Left ventricle myocardium superior (tissue), 1 donor: ENCODE measurements at places on chromosomes 11 and 22. TPM values are rescaled to one million over a fixed set of nuclear protein-coding genes. Genes with fewer than 3 reads are reported as not detected.

- DNase-seq: peak; percentile 71
These were observed 103.5 kb upstream of the CADM1 start for GRCh38 chr11:115607621-115608221.

DNA sequence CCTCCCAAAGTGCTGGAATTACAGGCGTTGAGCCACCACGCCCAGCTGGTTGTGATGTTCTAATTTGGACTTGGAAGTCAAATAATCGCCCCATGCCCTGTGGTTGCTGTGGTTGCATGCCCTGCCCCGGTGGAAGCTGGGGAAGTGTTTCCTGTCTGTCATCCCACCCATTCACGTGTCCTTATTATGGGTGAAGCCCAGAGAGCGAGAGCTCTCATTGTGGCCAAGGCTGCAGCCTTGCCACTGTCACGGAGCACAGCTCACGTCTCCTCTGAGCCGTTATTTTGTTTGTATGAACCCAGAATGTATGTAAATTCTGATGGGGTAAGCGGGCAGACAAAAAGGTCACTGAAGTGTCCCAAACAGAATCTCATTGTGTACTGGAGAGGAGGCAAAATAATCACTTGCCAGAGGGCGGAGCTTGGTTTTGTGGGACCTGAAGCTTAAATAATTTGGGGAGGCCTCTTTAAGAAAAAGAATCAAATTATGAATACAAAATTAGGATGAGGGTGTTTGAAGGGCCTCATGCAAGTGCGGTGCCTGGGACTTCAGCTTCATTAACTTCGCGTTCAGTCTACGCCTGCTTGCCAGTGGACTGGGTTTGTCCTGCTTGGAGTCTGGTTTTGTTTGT lies 25.8 kb upstream of the TREH start:
- DNase-seq: no peak

DNA sequence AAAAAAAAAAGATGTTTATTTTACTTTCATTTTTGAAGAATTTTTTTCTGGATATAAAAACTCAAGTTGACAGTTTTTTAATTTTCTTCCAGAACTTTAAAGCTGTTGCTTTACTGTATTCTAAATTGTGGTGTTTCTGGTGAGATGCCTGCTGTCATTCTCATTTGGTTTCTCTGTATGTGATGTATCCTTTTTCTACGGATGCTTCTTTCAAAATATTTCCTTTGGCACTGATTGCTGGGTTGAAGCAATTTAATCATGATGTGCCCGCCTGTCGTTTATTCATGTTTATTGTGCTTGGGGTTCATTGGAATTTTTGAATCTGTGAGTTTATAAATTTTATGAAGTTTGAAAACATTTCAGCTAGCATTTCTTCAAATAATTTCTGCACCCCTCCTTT lies 29.4 kb upstream of the CTSD start:
- DNase-seq: no peak

Gene PANX3
- not detected for total RNA-seq

Gene EHF
- 2.7 TPM for total RNA-seq

Gene MAJIN
- not detected for total RNA-seq

Gene ABCC8
- 2.1 TPM for total RNA-seq

GRCh38 chr11:71949034-71949433 lies 20.2 kb downstream of the RNF121 start:
- no peak for DNase-seq

DNA sequence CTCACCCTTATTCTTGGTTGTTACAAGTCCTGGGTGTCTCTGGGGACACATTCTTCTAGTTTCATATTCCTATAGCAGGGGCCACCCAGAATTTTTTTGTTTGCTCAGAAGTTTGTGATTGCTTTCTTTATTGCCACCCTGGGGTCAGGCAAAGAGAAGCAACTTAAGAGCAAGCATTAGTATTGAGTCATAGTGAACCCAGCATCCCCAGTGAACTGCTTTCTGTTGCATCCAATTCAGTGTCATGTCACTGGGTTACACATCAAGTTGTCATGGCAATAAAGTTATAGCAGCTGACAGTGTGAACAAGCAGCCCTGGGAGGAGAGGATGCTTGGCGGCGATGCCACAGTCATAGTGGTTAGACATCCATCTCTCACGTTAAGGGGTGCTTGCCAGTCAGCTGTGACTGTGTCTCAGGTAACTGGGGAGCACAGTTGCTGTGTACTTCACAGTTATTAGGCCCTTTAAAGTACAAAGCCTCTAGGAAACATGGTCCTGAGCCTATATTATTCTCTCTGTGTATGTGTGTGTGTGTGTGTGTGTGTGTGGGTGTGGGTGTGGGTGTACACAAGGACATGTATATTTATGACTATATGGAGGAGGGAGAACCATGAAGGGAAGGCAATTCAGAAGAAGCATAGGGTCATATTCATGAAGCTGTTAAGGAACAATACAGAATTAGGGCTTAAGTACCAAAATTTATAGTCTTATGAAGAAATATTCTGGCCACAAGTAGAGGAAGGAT lies 52.5 kb downstream of the TRIM44 start:
- DNase-seq: no peak

DNA sequence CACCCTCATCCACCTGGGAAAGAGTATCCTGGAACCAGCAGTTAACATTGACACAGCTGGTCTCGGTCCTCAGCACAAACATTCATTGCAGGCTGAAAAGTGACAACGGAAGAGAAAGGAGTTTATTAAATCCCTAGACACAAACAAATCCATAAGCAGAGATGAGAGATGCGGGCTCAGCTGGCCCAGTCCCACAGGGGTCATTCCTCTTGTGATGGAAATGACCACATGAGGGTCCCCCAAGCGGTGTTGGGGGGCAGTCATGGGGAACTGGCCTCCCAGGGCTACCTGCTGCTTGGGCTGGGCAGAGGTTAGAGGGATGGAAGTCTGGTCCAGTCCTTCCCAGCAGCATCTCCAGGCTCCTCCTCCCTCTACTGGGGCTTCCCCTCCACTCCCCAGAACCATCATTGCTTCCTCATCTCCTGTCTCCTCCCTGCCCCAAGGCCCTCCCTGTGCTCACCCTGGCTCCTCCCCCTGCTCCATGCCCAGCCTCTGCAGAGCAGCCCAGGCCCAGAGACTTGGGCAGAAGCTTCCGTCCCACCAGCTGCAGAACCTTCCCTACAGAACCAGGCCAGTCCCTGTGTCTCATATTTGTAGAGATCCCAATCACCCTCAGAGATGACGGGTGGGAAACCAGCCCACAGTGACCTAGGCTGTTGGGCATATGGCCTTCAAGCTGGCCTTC lies 5.4 kb upstream of the IGLL5 start:
- DNase-seq: no peak

DNA sequence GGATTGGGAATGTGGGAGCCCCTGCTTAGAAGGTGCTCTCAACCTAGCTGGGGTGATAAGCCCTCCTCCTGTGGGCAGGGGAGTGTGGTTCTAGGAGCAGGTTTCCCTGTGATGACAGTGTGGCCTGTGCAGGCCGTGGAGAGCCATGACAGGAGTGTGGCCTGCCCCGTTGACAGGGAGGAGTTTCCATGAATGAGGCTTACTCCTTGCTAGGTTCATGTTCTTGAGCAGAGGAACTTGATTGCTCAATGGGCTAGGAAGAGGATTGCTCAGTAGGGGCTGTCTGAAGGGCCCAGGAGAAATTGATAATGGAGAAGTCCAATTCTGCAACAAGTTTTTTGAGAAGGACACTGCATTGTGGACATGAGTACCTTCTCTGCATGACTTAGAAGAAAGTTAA lies 92.0 kb downstream of the PPP6R3 start:
- no peak for DNase-seq

DNA sequence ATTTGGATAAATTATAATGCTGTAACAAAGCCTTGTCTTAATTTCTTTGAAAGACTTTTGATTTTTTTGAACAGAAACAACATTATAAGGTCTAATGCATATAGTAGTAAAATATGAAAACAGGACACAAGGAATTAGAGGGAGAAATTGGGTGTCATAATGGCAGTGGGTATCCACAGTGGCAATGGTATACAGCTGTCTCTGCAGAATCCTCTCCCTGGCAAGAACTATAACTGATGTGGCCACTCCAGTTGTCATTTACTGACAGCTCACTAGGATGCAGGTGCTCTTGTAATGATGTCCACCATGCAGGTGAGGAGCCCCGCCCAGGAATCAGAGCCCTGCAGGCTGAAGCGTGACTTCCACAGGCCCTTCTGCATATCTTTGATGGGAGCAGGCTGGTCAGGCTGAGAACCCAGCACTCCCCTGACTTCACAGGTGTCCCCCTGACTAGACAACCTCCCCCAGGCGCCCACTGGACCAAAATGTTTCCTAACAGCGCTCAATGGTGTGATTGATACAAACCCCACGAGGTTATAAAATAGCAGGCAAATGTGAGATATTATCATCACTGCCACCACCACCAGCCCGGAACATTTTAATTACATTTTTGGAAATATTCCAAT lies 32.8 kb upstream of the SERPIND1 start:
- no peak for DNase-seq

DNA sequence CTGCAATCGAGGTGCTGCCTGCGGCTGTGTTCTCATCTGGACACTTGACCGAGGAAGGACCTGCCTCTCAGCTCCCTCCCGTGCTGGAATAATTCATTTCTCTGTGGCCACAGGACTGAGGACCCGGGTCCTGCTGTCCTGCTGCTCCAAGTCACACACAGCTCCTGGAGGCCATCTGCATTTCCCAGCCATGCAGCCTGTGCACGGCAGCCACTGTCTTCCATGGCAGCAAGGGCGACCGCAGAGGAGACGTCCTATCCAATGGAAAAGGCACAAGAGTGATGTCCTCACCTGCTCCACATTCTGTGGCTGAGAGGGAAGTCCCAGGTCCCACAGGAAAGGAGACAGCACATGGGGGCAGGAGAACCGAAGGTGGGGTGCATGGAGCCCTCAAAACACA lies 495.8 kb downstream of the BRD1 start:
- DNase-seq: no peak

Gene MRGPRE
- total RNA-seq: 0.42 TPM

GRCh38 chr11:65558002-65558929 lies at the start of gene LTBP3:
LTBP3 (minus strand) TSS chr11:65558359; CDS start chr11:65557959, 400 bp downstream.
- DNase-seq: peak; percentile 92

GRCh38 chr11:75118577-75118976 lies 21.9 kb upstream of the OR2AT4 start:
- no peak for DNase-seq

Gene CEP164
- 4.9 TPM for total RNA-seq

DNA sequence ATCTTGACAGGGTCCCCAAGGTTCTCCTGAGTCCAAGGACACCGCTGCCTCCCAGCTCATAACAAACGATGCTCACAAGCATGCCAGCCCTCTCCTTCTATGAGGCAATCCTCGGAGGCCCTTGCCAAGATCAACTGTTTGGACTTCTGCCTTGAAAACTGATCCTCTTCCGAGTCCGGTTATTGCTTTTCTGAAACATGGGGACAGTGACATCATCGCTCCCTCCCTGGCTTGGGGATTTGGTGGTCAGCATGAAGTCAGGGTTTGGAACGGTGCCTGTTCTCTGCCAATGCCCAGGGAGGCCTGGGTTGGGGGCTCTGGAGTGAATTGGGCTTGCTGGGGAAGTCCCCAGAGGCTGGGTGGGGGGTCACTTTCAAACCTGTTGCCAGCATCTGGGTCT lies 149.3 kb downstream of the FBXO7 start:
- DNase-seq: peak; percentile 65

Gene ADORA2A
- total RNA-seq: 4.1 TPM

DNA sequence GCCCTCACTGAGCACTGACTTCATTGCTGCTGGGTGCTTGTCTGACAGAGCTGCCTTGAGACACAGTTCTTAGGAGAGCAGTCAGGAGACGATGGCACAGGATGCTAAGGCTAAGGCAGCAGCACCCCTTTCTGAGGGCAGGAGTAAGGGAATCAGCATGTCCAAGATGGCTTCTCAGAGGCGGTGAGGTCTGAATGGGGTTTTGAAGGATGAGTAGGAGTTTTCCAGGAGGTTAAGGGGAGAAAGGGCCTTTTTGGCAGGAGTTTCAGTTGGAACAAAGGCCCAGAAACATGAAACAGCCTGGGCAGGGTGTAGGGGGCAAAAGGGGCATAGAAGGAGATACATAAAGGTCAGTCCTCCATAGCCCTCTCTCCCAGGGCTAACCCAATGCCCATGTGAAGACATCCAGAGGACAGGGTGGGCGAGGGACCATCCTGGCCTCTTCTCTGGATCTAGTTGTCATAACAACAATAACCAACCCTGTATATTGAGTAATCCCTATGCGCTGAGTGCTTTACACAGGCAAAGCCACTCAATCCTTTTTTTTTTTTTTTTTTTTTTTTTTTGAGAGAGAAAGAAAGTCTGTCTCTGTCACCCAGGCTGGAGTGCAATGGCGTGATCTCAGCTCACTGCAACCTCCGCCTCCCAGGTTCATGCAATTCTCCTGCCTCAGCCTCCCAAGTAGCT lies 19.0 kb downstream of the CYTH4 start:
- no peak for DNase-seq

GRCh38 chr11:101582989-101583250 lies 887 bp downstream of the TRPC6 start:
- DNase-seq: no peak

DNA sequence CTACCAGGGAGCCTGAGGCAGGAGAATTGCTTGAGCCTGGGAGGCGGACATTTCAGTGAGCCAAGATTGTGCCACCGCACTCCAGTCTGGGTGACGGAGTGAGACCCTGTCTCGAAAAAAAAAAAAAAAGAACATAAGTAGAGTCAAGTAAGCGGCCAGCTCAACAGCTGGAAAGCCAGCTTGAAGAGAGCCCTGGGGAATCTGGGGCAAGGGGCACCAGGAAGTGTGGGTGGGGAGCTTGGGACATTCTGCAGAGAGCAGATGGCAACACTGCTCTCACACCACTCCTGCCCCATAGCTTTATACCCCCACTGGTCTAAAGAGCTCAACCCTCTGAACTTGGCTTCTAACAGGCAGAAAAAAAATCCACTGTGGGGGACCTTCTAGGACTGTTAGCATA lies 505.6 kb downstream of the BUD13 start:
- DNase-seq: no peak

DNA sequence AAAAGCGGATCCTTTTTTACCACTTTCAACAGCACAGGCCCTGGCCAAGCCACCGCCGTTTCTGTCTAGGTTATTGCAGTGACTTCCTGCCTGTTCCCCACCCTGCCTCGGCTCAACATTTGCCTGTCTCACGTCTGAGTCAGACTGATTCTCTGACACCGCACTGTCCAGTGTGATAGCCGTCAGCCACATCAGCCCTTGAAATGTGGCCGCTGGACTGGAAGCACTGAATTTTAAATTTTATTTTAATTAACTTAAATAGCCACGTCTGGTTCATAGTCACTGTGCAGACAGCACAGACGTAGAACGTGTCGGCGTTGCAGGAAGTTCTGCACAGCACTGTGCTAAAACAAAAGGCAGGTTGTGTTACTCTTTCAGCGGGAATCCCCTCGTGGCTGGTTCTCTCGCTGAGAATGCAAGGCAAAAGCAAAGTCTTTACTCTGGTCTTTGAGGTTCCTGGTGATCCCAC lies 56.3 kb upstream of the ADSL start:
- DNase-seq: peak; percentile 37
